SW 1271 (cell line): ENCODE measurements at places on chromosomes 4 and X.

GRCh38 chrX:17005712-17006368 is 59.4 kb downstream of the REPS2 start:
- DNase-seq = no peak

- DNase-seq = no peak
Observed at GRCh38 chr4:168841672-168842019, 168.4 kb downstream of the CBR4 start.

GRCh38 chr4:168917138-168917779 is 92.8 kb downstream of the CBR4 start:
- DNase-seq = peak; percentile 16

DNA sequence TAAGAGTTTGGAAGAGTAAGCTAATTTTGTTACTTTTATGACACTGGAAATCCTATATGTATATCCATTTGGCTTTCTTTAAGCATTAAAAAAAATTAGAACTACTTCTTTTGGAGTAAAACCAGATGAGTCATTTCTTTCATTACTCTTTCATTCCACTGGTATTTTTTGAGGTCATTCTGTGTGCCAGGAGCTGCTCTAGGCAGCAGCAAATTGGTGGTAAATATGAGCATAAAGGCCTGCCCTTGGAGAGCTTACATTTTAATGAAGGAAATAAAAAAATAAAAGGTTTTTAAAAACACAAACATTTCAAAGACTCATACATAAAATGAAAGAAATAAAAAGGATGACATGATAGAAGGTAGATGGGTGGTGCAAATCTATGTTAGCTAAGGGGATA is 37.4 kb downstream of the MID1 start:
- DNase-seq = no peak
